Memory B cell (primary cell): ENCODE measurements at places on chromosomes 4 and X.
A peak's percentile ranks its signal among the peaks of the same experiment; 100 is the strongest.

- no peak for DNase-seq
Measured at GRCh38 chr4:152022543-152022942, 261.7 kb upstream of the GATB start.

- DNase-seq = no peak
Measured at GRCh38 chr4:56388306-56388705, 1.0 kb upstream of the AASDH start.

GRCh38 chr4:48169636-48170035 is 35.6 kb upstream of the TXK start:
- DNase-seq = no peak

DNA sequence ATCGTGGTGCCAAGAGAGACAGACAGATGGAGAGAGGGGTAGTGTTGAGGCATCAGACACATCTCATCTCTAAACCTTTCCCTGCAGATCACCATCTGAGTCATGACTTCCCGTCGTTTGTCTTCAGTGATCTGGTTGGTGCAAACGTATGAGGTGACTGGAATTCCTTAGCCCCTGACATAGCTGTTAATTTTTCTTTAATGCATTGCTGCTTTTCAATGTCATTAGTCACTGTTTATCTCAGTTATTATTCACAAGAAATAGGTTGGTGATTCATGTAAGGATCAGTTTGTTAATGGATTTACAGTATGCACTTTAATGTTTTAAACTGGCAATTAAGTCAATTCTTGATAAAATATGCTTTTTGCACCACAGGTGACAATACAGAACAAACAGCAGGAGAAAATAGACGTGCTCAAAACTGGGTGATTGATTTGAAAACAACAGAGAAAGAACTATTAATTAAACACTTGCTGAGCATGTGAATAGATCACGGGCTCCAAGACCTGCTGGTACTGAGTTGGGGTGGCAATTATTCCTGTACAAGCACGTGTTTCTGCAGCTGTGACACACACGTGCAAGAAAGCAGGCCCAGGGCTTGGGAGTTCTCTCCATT is 1.3 kb upstream of the TMEM154 start:
- DNase-seq = no peak

DNA sequence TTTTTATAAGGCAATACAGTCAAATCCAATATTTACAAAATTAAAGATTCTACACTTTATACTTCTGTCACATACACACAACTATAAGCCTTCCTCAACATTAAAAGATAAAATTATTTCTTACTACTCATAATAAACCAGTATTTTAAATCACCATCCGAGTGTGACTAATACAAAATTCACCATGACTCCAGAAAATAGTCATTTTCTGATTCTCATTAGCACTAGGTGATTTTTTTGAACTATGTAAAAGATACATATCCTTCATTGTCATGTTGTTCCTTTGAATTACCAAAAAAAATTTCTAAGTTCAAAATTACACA is 646 bp upstream of the SLC7A11 start:
- DNase-seq = no peak

DNA sequence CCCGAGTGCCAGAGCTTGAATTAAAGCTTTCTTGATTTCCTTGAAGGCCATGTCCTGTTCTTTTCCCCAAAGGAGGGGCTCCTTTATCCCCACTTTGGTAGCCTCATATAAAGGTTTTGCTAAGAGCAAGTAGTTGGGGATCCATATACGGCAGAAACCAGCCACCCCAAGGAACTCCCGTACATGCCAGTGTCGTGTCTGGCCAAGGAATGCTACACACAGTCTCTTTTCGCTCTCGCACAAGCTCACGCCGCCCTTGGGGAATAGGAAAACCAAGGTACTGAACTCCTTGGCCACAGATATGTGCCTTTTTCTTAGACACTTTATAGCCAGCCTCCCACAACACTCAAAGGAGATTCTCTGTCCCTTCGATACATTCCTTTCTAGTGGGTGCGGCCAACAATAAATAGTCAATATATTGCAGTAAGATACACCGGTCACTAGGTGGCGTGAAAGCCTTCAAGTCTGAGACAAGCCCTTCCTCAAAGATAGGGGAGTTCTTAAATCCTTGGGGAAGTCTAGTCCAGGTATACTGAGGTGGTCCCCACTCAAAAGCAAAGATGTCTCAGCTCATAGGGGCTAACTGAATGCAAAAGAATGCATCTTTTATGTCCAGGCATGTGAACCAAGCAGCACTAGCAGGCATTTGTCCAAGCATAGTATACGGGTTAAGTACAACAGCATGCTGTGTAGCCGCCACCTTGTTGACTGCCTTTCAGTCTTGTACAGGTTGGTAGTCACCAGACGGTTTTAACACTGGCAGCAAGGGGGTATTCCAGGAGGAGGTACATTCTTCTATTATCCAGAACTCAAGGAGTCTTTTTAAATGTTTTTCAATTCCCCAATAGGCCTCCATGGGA is 57.8 kb upstream of the XAGE1B start:
- peak; percentile 25 for DNase-seq

- no peak for DNase-seq
Measured at GRCh38 chr4:187687697-187688096, 307.9 kb upstream of the ZFP42 start.

DNA sequence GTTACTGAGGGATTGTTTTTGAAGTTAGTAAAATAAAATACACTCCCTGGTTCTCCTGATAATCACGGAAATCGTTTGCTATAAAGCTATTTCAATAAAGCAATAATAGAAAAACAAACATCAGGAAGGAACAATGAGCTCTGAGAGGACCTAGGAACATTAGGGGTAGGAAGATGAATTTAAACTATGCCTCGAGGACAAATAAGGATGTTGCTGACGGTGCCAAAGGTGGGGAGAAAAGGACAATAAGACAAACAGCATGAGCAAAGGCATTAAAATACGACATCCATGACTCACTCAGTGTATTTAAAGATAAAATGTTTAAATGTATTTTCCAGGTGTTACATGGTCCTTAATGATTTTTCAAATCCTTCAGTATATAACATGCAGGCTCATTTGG is 110.3 kb downstream of the MTNR1A start:
- DNase-seq = no peak

GRCh38 chr4:152454398-152455011 is 81.4 kb downstream of the FBXW7 start:
- no peak for DNase-seq

- DNase-seq = no peak
Measured at GRCh38 chr4:86876894-86877685, 15.1 kb downstream of the C4orf36 start.

DNA sequence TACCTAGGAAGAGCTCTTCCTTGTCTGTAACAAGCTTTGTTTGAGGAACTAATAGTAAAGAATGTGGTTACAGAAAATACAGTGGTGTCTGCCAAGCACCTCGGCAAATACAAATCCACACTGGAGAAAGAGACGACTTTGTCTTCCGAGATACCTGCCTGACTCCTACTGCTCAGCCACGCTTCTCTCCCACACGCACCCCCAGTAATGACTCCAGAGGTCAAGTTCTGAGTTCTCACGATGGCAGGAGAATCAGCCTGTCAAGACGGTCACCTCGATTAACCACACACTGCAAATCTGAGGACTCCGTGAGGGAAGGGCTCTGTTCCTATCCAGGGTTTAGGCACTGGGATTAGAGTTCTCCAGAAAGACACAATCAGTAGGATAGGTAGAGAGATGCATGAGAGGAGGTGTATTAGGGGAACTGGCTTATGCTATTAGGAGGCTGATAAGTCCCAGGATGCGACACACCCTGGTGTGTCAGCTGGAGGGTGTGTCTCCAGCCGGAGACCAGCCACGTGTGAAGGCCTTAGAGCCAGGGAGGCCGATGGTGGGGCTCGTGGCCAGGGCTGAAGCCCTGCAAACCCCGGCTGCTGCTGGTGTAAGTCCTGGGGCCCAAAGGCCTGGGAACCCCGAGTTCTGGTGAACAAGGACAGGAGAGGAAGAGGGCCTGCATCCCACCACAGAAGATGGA is 8.4 kb upstream of the TRIML2 start:
- no peak for DNase-seq

DNA sequence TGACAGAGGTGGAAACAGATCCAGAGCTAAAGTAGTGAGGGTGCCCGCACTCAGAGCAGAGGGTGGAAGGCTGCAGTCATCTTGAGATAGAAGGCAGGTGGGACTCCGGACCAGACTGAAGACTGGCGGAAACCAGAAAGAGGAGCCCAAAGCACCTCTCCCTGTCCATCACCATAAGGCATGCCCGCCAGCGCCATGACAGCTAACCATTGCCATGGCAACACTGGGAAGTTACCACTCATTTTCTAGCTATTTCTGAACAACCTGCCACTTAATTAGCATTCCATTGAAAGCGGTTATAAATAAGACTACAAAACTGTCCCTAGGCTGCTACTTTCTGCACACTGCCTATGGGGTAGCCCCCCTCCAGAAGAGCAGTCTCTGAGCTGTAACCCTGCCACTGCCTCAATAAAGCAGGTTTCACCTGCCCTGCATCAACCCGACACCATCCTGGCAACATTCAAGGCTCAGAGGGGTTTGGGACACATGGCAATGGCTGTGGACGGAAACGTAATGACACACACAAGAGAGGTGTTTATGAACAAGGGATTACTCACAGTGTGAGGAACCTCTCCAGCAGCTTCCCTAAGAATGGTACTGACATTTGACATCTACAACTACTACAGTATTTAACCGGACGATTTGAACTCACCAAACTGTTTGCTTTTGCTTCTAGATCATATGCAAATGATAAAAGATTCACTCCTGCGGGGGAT is 27.8 kb upstream of the FGFBP2 start:
- DNase-seq = no peak
